Stimulated activated CD4-positive, alpha-beta T cell treated with anti-CD3 and anti-CD28 coated beads, TNF-alpha, amount 100 ng/mL, for 24 hours (primary cell): ENCODE measurements at places on chromosomes 13 and 19.

- DNase-seq = no peak
These were observed 144.1 kb downstream of the DPF1 start for GRCh38 chr19:38079926-38080380.

GRCh38 chr19:29629836-29630534 lies 23.9 kb downstream of the POP4 start:
- DNase-seq = no peak

- DNase-seq = no peak
These were observed 4.9 kb downstream of the FXYD3 start for GRCh38 chr19:35120492-35120891.

GRCh38 chr13:110262508-110263291 lies 44.3 kb downstream of the COL4A1 start:
- DNase-seq = no peak

GRCh38 chr13:50424993-50425392 lies 409.7 kb downstream of the KCNRG start:
- DNase-seq = no peak

DNA sequence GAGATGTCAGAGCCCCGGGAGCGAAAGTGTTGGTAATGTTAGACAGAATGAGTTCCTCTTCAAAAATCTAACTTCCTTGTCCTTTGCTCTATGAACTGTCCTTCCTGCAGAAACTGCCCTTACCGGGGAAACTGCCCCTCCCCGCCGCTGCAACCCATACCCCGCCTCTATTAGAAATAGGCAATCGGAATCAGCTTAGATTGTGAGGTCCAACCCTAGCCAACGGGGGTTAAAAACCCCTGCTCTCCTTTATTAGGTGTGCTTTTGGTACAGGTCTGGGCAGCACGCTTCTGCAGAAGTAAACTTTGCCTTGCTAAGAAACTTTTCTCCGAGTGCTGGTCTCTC lies 11.5 kb upstream of the CAPNS1 start:
- no peak for DNase-seq
